Occipital lobe (tissue), 3 donors: ENCODE measurements at places on chromosomes 1 and 21. TPM values are rescaled to one million over a fixed set of nuclear protein-coding genes. Genes with fewer than 3 reads are reported as not detected.

- DNase-seq = no peak
These were observed 43.2 kb downstream of the GJA5 start for GRCh38 chr1:147717051-147717705.

DNA sequence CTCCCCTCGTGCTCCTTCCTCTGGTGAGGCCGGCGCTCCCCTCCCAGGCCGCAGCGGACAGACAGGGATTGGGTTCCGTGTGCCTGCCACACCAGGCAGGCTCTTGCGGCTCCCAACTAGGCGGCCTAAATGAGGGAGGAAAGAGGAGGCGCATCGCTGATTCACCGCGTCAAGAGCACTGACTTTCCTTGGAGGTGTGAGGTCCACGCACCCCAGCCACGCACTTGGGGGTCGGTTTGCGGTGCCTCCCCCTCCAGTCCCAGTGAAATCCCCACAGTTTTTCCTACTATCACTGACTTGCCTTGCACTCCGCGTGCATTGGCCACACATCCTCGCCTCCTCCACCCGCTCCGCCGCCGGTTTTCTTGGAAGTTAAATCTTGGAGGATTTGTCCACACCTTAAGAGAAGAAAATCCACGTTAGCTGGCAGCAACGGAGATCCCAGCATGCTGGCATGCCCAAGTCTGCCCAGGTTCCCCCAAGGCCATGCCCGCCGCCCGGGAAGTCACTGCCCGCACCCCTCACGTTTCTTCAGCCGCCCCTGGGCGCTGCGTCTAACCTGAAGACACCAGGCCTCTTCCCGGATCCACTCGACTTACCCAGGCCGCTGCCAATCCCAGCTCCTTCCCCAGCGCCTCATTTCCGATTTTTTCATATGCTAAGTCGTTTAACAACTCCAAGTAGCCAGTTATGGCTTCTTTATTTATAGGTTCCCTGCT lies 1.1 kb upstream of the FOXD3 start:
- no peak for DNase-seq

PADI2 gene
- total RNA-seq = 0.94 TPM

LCA5L gene
- not detected for total RNA-seq

UQCRHL gene
- 2.7 TPM for total RNA-seq

DNA sequence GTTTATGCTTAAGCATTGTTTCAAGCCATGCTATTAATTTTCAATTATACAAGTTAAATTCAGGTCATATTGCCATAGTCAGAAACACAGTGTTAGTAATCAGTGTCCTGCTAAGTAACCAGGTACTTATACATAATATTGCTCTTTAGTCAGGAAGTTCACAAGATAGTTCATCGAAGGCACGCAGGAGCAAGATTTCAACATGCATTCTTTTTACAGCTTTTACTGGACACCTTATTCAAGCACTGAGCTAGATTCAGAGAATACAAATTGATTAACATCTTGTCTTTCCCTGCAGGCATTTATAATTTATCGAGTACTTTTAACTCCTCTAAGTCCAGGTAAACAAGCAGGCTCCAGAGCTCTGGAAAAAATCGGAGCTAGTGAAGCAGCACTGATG lies 202.3 kb upstream of the BRINP3 start:
- DNase-seq = no peak

DNA sequence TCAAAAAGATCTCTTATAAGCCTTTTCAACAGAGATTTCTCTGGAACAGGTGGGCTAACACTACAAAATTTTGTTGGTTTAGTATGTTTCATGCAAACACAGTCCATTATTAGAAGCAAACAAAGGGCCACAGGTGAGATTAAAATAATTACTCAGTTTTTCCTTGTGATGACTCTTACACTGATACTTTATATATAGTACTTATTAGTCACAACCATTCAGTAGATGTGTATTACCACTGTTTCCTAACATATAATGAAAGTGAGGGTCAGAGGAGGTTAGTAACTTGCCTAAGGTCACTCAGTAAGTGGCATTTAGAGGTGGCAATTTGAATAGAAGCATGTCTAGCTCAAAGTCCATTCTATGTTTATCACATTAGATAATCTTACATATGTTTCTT lies 44.2 kb downstream of the CYYR1 start:
- DNase-seq = no peak

DNA sequence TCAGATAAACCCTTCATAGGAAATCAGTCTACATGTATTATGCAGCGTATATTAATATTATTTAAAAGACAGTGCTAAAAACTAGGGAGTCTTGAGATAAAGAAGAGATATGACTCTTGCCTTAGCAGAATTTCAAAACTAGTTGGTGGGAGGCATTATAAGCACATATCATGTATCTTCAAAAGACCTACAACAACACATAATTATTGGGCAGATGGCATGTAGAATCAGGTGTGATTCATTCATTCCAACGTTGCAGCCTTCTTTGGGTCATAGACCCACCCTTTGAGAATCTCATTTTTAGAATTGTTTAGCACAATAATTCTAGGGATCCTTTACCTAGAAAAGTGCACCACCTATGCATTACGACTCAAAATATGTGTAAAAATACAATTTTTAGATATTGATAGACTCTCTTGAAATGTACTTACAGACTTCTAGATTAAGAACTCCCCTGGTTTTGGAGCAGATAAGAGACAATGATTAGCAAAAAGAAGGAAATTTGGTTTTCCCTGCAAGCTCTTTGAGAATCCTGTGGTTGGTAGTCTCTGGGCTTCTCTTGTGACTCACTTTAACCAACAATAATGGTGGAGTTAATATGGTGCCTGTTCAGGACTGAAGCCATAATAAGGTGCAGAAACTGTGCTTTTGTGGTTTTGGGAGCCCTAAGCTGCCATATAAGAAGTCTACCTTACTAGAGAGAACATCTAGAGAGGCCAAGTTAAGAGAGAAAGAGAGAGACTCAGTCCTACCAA lies 85.3 kb upstream of the RGS4 start:
- DNase-seq = no peak

- no peak for DNase-seq
These were observed 9.8 kb downstream of the PEX14 start for GRCh38 chr1:10484521-10484920.

GRCh38 chr1:21338573-21339355 lies 48.5 kb upstream of the ECE1 start:
- no peak for DNase-seq

TGFB2 gene
- 61.8 TPM for total RNA-seq

DNA sequence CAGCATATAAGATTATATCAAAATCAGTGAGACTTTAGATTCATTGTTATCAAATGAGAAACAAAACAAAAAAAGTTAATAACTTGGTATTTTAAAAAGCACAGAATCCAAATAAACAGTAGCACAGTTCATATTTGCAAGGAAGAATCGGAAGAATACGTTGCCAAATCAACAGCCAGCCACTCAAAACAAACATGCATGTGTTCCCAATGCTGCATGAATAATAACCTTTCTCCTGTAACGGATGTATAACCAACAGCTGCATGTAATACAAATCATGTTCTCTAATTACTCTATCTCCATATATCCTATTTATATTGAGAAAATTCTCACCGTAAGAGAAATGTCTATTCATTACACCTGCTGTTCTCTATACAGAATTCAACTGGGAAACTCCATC lies 98.9 kb upstream of the FOXD3 start:
- DNase-seq = no peak

AIM2 gene
- total RNA-seq = 23.4 TPM

DNA sequence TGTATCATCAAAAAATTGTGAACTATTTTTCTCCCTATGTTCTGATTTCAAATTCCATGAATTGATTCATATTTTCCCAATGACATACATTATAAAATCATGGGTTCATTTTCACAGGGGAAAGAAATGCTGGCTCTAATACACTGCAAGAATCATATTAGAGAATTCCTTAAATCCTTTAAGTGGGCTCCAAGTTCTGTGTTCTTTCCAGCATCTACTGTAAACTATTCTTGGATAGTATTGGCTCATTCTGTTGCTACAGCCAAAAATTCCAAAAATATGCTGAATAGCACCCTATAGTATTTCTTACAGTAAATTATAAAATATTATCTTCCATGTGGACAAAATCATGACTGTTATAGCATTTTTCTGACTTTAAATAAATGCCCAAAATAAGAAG lies 19.0 kb upstream of the C1orf105 start:
- DNase-seq = no peak

DNA sequence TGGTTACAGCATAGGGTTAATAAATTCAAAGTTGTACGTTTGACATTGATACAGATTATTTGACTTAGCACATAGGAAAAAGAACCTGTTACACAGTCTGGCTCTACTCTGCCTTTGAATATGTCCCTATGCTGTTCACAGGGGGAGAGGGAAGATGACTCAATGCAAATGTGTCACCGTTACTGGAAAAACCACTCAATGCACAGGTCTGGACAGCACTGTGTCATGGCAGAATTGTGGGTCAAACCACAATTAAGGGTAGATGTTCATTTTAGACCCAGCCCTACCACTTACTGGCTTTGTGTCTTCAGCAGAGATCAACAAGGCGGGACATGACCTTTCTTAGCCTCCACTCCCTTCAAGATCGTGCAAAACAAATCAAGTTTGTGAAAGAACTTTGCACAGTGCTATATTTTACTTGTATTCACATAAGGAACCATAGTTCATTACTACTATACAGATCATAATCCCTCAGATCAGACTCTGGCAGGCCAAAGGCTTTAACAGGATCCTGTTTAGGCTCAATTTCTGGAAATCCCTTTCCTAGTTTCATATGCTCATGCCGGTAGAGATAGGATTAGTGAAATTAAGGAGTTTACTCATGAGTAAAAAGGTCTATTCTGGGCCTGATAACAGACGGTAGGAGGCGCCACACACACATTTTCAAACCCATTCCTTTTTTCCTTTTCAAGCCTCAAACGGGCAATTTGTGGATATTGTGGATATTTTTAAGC lies 22.1 kb downstream of the EIF2D start:
- DNase-seq = no peak

DNA sequence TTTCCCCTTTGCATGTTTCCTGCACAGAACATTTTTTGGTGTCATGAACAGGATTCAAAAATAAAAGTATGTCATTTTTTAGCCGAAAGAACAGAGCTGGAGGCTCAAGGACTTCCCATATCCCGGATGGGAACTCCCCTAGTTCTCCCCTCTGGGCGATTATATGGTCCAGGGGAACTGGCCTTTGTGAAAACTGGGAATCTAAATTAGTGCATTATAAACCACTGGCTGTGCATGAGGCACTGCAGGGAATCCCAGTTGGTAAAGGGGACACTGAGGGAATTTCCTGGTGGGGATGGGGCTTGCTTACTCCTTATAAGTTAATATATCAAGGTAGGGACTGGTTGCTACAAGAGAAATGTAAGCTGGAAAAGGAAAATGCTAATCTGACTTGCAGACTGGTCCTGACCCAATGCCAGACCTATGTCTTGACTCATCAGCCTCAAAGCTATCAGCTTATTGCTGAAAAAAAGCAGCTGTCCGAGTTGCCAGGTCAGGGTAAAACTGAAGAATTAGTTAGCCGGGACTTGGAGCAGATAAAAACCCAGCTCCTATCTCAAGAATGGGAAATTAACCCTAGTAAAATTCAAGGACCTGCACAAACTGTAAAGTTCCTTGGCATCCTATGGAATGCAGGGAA lies 122.6 kb downstream of the FCRL5 start:
- DNase-seq = no peak

GRCh38 chr1:212228076-212228475 lies 57.1 kb upstream of the PPP2R5A start:
- DNase-seq = no peak

DNA sequence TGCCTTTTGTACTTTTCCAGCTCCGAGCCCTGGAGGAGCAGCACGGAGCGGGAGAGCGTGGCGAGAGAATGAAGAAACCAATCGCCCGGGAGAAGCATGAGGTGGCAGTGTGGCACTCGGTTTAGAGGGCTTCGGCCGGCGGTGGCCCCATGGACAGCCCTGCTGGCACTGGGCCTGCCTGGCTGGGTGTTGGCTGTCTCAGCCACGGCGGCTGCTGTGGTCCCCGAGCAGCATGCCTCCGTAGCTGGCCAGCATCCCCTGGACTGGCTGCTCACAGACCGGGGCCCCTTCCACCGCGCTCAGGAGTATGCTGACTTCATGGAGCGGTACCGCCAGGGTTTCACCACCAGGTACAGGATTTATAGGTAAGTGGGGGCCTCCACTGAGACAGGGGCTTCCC lies 59.0 kb downstream of the BRINP2 start:
- no peak for DNase-seq

DNA sequence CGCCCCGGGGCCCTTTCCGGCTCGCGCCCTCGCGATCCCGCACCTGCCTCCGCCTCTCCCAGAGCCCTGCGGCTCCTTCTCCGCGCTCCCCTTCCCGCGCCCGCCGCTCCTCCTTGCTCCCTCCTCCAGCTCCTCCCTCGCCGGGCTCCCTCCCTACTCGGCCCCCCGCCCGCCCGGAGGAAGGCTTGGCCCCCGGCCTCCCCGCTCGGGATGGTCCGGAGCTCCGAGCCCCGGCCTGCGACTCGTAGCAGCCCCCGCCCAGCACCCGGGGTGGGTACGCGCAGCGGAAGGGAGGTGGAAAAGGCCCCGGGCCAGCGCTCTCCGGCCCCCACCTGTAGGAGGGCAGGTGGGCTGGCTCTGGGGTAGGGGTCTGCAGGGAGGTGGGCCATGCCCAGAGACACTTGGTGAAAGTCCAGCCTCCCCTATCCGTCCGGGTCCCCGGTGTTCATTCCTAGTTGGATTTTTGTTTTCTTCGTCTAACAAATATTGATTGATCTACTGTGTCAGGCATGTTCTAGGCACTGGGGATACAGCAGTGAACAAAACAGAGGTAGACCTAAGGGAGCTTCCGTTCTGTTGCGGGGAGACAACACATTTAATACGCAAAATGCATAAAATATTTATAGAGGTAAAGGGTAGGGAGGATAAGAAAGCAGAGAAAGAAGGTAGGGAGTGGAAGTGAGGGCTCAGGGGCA lies at the start of gene HTR1D:
HTR1D (minus strand) TSS at position 82 of the 695 bp plus-strand sequence. CDS start 23,283 bp downstream, outside the sequence.
- DNase-seq = no peak

GRCh38 chr1:230771773-230772354 lies 24.7 kb downstream of the CAPN9 start:
- no peak for DNase-seq

BCAN gene
- 95.8 TPM for total RNA-seq

ADAMTSL4 gene
- total RNA-seq = 0.31 TPM

CLDN14 gene
- not detected for total RNA-seq

FAAH gene
- 22.5 TPM for total RNA-seq

PPIAL4G gene
- total RNA-seq = 0.31 TPM

DNA sequence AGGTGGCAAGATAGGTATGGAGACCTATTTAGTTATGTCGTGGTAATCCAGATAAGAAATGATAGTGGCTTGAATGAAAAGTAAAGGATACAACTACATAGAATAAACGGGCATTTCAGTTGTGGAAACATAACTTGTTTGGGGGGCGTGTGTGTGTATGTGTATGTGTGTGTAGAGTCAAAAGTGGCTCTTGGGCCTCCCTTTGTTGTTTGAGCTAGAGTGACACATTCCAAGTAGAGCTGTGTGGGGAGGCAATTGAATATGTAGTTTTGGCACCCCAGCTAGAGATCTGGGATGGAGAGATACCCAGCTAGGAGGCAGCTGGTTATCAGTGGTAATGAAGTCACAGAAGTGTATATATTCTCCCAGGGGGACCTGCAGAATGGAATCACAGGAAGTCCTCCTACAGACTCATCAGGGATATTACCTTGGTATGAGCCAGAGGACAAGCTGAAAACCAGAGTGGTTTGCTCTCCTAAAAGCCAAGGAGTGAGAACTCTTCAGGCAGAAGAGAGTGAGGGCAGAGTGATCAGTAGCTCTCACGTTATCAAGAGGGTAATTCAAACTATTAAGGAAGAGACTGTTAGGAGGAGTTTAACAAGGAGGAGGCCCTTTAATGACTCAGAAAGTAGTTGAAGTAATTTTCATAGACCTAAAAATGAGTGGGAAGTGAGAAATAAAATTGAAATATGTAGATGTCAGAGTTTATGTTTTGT lies 5.1 kb downstream of the CR1L start:
- DNase-seq = no peak

- DNase-seq = no peak
These were observed 163.2 kb downstream of the SNX7 start for GRCh38 chr1:98824736-98825135.
